ENCODE measurements at places on chromosomes 7 and 10. TPM values are rescaled to one million over a fixed set of nuclear protein-coding genes. Genes with fewer than 3 reads are reported as not detected.

The EEPD1 gene
- total RNA-seq = 21.4 TPM

The HOXA13 gene
- 29.0 TPM for total RNA-seq

The GPR26 gene
- not detected for total RNA-seq

The PHYHIPL gene
- 5.9 TPM for total RNA-seq

The CPA2 gene
- not detected for total RNA-seq

DNA sequence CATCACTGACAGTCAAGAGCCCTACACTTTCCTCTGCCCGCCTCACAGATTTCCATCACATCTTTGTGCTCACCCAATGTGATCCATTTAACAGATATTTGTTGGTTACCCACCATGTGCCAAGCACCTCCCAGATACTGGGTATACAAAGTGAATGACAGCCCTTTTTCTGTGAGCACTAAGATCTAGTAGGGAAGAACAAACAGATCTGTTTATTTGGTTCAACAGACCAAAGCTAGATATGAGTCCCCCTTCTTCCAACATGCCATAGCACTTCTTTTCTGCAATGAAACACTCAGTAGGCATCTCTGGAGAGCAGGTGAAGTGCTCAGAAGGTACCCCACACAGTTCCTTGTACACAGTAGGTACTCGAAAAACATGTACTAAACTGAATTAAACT lies 101.4 kb downstream of the HIPK2 start:
- no peak for DNase-seq

DNA sequence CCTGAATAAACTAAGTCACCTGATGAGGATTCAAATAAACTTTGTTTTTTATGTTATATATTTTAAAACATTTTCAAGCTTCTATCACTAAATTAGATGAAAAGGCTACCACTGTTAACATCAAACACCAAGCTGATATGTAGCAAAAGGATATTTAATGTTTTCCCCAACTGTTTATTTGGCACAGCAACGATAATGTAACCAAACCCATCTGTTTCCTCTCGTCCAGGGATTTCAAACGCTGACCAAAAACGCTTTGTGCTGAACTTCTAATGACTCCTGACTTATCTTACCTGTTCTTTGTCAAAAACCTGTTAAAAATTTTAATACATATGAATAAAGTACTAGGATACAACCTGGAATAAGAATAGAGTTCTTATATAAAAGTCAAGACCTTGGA lies 30.5 kb downstream of the DCLRE1A start:
- DNase-seq = peak; percentile 46

- no peak for DNase-seq
Measured at GRCh38 chr10:42929993-42930392, 146.9 kb upstream of the RET start.

- peak; percentile 18 for DNase-seq
Measured at GRCh38 chr7:106866298-106867281, 1.5 kb downstream of the PIK3CG start.

DNA sequence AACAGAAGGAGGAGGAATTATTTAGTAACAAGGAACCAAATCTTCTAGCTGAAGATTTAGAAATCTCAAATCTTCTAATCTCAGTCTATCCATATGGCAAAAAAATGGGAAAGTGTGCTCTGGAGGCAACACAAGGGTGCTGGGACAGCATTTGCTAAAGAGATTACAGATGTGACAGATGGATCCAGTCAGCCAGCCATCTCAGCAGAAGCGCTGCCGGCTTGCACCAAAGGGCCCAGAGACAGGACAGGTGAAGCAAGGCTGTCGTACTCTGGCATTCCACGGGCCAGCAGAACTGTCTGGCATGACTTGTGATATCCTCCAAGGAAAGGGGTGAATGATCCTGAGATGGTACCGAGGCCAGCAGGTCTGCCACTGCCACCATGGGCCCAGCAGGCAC lies 45.7 kb upstream of the GJD4 start:
- DNase-seq = no peak

- DNase-seq = no peak
Measured at GRCh38 chr7:105060923-105061322, 46.9 kb downstream of the KMT2E start.
